ENCODE measurements at places on chromosomes 2 and 18. TPM values are rescaled to one million over a fixed set of nuclear protein-coding genes. Genes with fewer than 3 reads are reported as not detected.

- no peak for DNase-seq
Measured at GRCh38 chr2:1360144-1360543, 53.1 kb upstream of the TPO start.

GRCh38 chr18:37492952-37493351 lies 72.6 kb downstream of the CELF4 start:
- no peak for DNase-seq

DNA sequence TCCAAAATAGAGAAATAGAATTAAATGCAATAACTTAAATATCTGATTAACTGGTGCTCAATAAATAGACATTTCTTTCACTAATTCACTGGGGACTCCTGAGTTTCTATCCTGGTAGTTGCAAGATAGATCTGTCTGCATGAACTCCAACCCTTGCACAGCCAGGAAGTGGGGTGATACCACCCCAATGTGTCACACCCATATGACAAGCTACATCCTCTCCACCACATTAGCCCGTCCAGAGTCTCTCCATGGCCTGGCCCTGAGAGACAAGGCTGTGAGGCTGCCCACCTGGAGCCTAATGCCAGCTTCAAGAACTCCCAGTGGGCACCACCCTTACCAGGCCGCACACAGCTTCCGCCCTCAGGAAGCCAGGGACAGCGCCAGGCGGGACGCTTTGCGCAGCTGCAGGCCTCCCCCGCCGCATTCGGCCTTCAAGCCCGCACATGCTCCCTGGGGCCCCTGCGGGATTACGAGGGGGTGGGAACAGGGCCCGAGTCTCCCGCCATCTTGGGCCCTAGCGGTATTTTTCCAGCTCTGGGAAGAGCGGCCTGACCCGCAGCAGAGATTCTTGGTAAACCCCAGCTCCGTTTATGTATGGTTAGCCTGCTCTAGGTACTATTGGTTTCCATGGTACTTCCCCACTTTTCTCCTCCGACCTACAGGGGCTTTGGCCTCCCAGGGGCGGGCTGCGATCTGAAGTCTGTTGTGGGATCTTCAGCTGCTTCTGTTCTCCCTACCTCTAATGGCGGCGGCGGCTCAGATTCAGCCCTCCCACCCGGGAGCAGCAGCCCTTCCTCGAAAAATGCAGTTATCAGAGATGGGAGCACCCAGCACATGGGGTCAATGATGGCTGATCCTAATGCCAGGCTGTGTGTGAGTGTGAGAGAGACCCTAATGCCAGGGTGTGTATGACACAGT lies at the start of gene TDRD15:
Gene TDRD15 (plus strand): TSS at position 496 of the 921 bp plus-strand sequence. CDS start 13,500 bp downstream, outside the sequence.
- no peak for DNase-seq

- DNase-seq, result no peak
Measured at GRCh38 chr18:78818495-78818894, 161.1 kb upstream of the SALL3 start.

- peak; percentile 67 for DNase-seq
Measured at GRCh38 chr2:47237375-47238334, 82.5 kb upstream of the STPG4 start.

DNA sequence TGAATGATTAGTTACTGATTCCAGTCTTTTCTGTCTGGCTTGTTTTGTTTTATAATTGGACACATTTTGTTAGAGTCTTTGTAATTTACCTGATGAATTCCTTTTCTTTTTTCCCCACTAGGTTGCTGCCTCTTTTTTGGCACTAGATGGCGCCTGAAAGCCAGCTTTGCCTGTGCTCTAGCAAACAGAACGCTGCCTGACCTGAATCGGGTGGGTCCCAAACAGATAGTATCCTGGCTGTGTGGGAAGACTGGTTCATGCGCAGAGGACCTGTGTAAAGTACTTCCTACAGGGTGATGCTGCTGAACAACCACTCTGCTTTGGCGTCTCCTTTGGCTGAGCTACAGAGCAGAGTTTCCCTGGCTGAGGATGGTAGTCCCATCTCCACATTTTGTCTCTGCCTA lies 288.2 kb downstream of the IKZF2 start:
- no peak for DNase-seq

SLC66A3 gene
- 31.2 TPM for total RNA-seq
